Left kidney (tissue), 8 donors: ENCODE measurements at places on chromosomes 2 and 18. TPM values are rescaled to one million over a fixed set of nuclear protein-coding genes. Genes with fewer than 3 reads are reported as not detected.

- peak; percentile 92 for DNase-seq
Observed at GRCh38 chr2:70086838-70087701, at the start of gene PCBP1. Gene PCBP1 (plus strand): TSS chr2:70087477. CDS start chr2:70087744, 267 bp downstream.

Gene MOGAT1
- polyA plus RNA-seq: 0.27 TPM

DNA sequence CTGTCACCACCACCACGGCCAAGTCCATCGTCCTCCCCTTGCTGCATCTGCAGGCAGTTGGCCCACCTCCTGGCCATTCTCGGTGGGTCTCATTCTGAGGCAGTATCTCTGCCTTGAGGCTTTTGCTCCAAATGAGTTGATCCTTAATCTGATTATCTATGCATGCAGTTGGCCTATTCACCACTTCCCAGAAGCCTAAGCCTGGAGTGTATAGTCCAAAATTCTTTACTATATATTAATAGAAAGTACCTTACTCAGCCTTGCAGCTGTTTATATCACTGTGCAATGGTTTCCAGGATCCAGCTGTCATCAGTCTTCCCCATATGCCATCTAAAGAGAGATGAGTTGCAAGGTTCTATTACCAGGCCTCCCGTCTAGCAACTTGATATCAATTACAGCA, 292.4 kb downstream of the SS18 start:
- DNase-seq: no peak

- DNase-seq: no peak
Observed at GRCh38 chr2:99572373-99573164, 82.8 kb upstream of the REV1 start.

GRCh38 chr18:48319801-48320638, 89.2 kb downstream of the ZBTB7C start:
- DNase-seq: no peak
